ENCODE measurements at places on chromosomes 2 and 18. TPM values are rescaled to one million over a fixed set of nuclear protein-coding genes. Genes with fewer than 3 reads are reported as not detected.

SPR gene
- 17.1 TPM for polyA plus RNA-seq

CNTNAP5 gene
- polyA plus RNA-seq = not detected

DPP4 gene
- 31.6 TPM for polyA plus RNA-seq

ATOH8 gene
- polyA plus RNA-seq = 12.0 TPM

DNA sequence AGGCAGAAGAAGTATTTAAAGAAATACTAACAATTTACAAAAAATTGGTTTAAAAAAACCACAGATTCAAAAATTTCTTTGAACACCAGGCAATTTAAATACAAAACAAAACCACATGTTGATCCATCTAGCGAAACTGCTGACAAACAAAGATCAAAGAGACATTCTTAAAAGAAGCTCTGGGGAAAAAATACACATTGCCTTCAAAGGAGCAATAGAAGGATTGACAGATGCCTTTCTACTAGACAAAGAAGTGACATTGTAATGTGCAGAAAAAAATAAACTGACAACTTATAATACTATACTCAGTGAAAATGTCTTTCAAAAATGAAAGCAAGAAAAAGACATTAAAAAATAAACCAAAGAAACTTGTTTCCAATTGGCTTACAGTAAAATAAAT is 12.6 kb upstream of the EIF2AK3 start:
- no peak overlapping the region for H3K27ac ChIP-seq
- H3K4me3 ChIP-seq = no peak overlapping the region
- no peak for DNase-seq

GRCh38 chr18:43277164-43277600 is at the start of gene SYT4:
SYT4 (minus strand) TSS chr18:43277490; CDS start chr18:43277281, 209 bp downstream.
- no peaks in the 10 kb centered on the region for H3K4me1 ChIP-seq
- no peak within 1 kb of the TSS for H3K27ac ChIP-seq
- no peaks in the 10 kb centered on the region for H3K27me3 ChIP-seq
- no peaks in the 10 kb centered on the region for H3K36me3 ChIP-seq

DNA sequence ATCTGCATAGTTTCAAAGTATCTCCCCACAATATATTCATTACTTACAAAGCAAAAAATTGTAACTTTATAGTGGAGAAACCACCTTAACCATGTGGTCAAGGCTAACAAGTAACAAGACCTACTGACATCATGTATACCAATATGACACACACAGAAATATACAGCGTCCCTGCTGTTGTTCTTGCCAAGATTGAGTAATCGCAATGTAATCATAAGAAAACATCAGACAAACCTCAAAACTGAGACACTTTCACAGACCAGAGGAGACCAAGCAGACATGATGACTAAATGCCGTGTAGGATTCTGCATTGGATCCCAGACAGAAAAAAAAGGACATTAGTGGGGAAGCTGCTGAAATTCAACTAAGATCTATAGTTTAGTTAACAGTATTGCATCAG is 123.0 kb downstream of the ACAA2 start:
- H3K27ac ChIP-seq = peak overlapping the region; percentile 95
- H3K27me3 ChIP-seq = no peaks in the 10 kb centered on the region
- peak; percentile 95 for DNase-seq
- H3K4me1 ChIP-seq = peaks cover 19% of the 10 kb centered on the region

DNA sequence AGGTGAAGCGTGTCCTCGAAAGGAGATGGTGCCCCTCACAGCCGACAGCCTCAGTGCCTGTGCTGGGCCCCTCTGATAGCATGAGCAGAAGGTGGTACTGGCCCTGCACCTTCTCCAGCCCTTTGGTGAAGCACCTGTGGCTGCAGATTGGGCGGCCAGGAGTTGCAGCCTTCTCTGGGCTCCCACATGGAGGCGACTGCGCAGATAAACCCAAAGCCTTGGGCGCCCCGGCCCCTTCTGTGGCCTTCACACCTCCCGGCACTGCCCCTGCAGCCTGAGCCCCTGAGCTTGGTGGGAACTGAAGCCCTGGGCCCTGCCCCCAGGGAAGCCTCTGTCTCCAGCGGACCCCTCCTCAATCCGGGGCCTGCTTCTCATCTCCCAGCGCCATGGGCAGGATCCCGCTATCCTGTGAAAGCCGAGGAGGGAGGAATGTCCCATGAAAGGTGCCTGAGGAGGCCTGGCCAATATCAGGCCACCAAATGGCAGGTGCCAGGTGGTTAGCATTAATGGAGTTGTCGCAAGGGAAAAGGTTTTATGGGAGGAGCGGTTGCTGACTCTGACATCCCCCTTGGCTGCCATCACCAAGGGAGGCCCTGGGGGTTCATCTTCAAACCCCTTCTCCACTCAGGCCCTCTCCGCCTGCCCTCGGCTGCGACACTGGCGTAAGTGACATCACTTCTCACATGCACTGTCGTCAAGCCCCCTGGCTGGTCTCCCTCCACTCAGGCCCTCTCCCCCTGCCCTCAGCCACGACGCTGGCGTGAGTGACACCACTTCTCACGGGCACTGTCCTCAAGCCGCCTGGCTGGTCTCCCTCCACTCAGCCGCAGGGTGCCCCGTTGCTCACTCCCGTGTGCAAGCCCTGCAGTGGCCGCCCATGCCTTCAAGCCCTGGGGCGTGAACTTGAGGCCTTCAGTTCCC is 62.4 kb downstream of the DDX1 start:
- H3K27ac ChIP-seq = no peak overlapping the region
- no peak for DNase-seq
- H3K4me3 ChIP-seq = no peak overlapping the region

DNA sequence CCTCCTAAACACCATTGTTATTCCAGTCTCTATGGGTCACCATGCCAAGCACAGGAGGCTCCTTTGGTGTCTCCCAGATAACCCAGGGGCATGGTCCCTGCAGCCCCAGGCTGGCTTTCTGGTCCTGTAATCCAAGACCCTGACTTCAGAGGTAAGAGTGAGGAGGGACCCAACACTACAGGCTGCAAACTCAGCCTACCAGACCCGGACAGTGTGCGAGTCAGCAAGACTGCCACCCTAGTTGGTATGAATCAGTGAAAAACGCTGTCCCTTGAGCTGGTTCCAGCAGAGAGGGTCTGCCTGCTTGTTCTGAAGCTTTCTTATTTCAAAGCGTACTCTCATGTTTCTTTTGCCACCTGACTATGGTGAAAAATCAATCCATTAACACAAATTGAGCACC is 47.6 kb upstream of the ZFP36L2 start:
- DNase-seq = peak; percentile 69
- H3K4me3 ChIP-seq = no peak overlapping the region
- H3K36me3 ChIP-seq = no peaks in the 10 kb centered on the region

DNA sequence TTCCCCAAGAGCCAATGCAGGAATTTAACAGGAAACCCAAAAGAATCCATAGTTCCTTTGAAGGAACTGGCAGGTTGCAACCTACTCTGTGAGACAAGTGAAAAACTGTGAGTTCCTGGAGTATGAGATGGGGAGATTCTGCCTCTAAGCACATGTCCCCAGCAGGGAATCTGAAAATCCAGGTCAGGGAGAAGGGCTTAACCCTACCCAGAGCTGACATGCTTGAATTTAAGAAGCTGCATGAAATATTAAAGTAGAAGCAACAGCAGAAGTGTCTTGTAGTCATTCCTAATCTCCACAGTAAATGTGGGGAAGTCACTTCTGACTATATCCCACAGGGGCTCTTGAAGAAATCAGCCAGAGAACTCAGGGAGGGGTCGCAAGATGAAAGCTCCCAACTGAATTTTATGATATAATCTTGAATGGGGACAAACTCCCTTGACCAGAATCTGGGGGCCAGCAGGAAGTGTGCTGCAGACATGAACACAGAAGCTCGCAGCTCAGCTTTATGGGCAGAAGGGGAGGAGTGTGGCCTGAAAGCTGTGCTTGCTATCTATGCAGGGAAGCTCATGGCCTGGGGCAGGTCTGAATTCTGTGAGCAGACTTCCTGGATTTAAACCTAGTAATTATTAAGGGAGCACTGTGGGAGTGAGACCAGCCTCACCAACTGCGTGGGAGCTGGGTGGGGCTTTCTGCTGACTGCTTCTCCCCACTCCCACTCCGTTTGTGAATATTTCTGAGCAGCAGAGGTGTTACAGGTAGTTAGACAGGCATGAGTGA is 184.1 kb upstream of the KYNU start:
- no peaks in the 10 kb centered on the region for H3K27me3 ChIP-seq
- DNase-seq = no peak
- no peaks in the 10 kb centered on the region for H3K4me1 ChIP-seq
- H3K4me3 ChIP-seq = no peak overlapping the region

DNA sequence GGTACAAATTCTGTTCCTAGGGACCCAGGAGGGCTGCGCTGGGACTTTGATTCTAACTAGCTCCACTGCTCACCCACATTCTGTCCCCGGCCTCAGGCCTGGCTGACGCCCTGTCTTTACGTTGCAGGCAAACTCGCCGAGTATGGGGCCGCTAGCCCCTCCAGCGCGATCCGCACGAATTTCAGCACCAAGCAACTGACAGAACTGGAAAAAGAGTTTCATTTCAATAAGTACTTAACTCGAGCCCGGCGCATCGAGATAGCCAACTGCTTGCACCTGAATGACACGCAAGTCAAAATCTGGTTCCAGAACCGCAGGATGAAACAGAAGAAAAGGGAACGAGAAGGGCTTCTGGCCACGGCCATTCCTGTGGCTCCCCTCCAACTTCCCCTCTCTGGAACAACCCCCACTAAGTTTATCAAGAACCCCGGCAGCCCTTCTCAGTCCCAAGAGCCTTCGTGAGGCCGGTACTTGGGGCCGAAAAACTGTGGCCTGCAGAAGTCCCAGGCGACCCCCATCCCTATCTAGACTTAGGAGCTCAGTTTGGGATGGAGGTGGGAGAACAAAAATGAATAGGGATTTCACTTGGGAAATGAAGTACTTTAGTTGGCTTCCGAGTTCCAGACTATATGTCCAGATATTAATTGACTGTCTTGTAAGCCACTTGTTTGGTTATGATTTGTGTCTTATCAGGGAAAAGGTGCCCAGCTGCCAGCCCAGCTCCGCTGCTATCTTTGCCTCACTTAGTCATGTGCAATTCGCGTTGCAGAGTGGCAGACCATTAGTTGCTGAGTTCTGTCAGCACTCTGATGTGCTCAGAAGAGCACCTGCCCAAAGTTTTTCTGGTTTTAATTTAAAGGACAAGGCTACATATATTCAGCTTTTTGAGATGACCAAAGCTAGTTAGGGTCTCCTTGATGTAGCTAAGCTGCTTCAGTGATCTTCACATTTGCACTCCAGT is 1.5 kb downstream of the HOXD1 start:
- 0 out of 2 replicates have a peak, but pooled peaks cover 5% of the 10 kb centered on the region for H3K4me1 ChIP-seq
- no peaks in the 10 kb centered on the region for H3K36me3 ChIP-seq
- no peaks in the 10 kb centered on the region for H3K27me3 ChIP-seq
- peak overlapping the region; percentile 86 for H3K4me3 ChIP-seq
- DNase-seq = no peak
- H3K27ac ChIP-seq = no peak overlapping the region

- H3K36me3 ChIP-seq = no peaks in the 10 kb centered on the region
- DNase-seq = peak; percentile 59
- peaks cover 9% of the 10 kb centered on the region for H3K27me3 ChIP-seq
- no peak overlapping the region for H3K4me3 ChIP-seq
- H3K4me1 ChIP-seq = no peaks in the 10 kb centered on the region
- H3K27ac ChIP-seq = no peak overlapping the region
These were observed 187.5 kb downstream of the TWIST2 start for GRCh38 chr2:239035361-239035814.

GRCh38 chr2:240730501-240731177 is 39.0 kb downstream of the AQP12A start:
- no peaks in the 10 kb centered on the region for H3K36me3 ChIP-seq
- no peak overlapping the region for H3K4me3 ChIP-seq
- H3K27ac ChIP-seq = no peak overlapping the region
- H3K27me3 ChIP-seq = peaks cover 8% of the 10 kb centered on the region

DNA sequence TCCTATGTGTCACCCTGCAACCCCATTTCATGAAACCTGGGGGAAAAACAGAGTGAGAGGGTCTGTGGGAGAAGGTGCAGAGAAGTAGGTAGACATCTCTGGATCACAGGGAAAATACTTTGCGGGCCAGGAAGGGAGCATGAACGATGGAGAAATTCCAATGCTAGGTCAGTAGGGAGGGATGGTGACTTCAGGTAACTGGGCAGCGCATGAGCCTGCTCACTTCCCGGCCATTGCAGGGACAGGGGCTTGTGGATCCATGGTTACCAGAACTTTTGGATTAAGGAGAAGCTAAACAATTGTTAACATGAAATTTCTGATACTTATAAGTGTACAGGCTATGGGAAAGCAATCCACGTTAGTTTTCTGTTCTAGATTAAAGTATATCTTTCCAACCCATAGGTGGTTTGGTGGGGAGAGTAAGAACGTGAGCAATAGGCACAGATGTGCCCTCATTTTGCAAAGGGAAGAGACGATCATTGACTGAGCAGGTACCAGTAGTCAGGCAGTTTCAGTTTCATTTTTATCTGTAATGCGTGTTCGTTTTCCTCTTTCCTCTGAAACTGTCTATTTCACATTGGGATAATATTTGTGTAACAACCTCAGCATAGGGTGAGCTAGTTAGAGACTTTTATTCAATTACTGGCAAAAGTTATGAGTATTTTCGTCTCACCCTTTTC is 65.0 kb downstream of the NYAP2 start:
- H3K36me3 ChIP-seq = no peaks in the 10 kb centered on the region
- DNase-seq = no peak
- H3K4me1 ChIP-seq = no peaks in the 10 kb centered on the region
- H3K27ac ChIP-seq = no peak overlapping the region
- peaks cover 4% of the 10 kb centered on the region for H3K27me3 ChIP-seq
- H3K4me3 ChIP-seq = no peak overlapping the region

GRCh38 chr2:69639266-69639665 is 4.3 kb downstream of the AAK1 start:
- H3K27me3 ChIP-seq = no peaks in the 10 kb centered on the region
- H3K27ac ChIP-seq = no peak overlapping the region

DNA sequence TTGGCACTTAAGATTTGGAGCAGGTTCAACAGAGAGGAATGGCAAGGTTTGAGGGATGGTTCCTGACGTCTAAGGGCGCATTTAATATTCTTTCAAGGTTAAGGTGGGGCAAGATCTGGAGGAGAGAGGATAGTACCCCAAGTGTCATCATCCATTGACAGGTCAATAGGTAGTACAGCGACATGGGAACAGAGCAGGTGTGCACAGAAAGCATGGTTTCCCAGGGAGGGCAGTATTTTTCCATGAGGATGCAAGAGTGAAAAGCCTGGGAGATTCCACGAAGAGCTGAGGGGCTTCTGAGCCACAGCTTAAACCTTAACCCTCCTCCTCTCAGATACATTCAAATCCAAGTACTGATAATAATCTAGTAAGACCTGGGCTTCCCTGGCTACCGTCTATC is 9.1 kb downstream of the HES6 start:
- peaks cover 12% of the 10 kb centered on the region for H3K27me3 ChIP-seq
- no peak overlapping the region for H3K27ac ChIP-seq
- no peak overlapping the region for H3K4me3 ChIP-seq
- H3K36me3 ChIP-seq = no peaks in the 10 kb centered on the region
- no peaks in the 10 kb centered on the region for H3K4me1 ChIP-seq

- no peaks in the 10 kb centered on the region for H3K36me3 ChIP-seq
- H3K4me3 ChIP-seq = no peak overlapping the region
- DNase-seq = no peak
These were observed 79.7 kb downstream of the TMEM17 start for GRCh38 chr2:62426154-62426912.

- peak overlapping the region; percentile 91 for H3K27ac ChIP-seq
- H3K27me3 ChIP-seq = no peaks in the 10 kb centered on the region
- peak overlapping the region; percentile 96 for H3K4me3 ChIP-seq
- H3K36me3 ChIP-seq = no peaks in the 10 kb centered on the region
- peak; percentile 23 for DNase-seq
These were observed 3.7 kb downstream of the TNS1 start for GRCh38 chr2:217998926-217999594.

All from GM23248 (cell line).